Foreskin fibroblast (primary cell): ENCODE measurements at places on chromosomes 16 and 17.

DNA sequence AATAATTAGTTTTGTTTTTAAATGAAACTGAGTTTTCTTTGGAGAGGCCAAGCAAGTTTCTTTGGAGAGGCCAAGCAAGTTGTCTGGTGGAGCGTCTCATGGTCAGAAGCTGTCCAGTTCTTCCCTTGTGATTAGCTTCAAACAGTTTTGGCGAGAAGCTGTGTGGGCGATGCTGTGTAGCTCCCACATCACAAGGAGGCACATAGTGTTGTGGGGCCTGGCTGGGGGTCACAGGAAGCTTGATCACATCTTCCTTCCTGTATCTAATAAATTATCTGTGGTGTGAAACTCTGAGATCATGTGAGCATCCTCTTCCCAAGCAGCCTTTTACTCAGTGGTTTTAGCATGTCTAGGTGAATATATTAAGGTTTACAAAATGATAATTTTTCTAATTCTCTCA is 33.9 kb downstream of the SPECC1 start:
- no peak for DNase-seq

DNA sequence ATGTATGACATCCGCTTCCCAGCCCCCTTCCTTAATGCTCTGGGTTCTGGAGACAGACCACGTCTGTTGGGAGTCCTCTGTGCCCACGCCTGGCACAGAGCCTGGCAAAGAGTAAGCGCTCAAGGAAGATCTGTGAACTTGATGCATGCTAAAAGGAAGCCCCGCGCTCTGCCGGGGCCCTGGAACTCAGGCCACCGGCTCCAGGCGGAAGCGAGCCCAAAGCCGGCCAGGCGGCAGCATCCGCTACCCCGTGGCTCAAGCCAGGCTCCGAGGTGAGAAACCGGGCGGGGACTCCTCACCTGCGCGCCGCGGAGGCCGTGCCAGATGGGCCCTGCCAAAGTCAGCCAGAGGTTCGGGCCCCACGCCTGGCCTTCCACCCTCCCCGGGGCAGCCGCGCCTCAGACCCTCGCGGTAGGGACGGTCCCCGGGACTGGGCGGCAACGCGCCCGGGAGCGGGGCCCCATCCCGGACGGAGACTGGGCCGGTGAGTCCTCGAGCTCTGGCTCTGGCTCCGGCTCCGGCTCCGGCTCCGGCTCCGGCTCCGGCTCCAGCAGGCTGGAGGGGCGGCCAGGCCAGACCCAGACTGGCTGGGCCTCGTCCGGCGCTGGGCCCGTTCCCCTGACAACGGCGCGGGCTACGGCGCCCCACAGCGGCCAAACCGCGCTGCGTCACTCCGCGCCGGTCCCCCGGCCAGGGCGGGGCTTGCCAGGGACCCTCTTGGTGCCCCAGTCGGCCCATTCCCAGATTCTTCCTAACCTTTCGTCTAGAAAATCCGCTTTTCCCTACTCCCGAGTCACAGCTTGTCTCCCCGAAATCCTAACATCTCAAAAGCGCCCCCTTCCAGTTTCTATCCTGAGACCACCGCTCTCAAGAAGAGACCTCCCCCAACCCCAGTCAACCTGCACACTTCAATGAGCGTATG is at the start of gene ZDHHC1:
TSS of gene ZDHHC1 (minus strand) at position 606 of the 922 bp plus-strand sequence. CDS start 8,702 bp downstream, outside the sequence.
- DNase-seq, result peak; percentile 90

DNA sequence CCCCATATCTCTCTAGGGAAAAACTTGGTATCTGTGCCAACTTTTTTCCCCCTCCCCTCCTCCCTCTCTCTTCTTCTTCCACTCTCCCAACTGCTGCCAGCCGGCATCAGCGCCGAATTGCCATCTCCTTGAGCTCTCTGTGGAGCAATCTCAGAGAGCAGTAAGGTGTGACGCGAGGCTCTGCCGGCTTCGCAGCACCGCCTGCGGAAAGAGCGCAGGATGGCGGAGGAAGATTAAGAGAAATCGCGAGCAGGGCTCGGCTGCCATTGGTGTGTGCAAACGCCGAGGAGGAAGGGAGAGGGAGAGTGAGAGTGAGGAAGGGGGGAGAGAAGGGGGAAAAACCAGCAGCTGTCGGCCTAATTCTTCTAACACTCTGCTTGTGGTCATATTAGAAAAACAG is 44.2 kb downstream of the NEUROD2 start:
- no peak for DNase-seq

DNA sequence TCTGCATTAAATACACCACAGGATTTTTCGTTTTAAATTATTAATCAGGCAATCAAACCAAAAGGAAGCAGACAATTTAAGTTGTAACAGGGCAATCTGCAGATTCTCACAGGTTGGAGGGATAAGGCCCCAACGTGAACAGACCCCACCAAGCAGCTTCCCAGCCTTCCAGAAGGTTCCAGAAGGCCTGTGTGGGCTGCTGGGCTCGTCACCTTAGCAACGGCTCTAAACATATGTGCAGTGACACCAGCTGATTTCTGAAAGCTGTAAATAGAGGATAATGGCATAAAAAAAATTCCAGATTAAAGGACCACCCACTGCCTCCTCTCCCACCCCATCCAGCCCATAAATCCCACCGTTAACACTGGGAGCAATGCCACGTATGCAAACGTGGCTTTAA is 123.8 kb downstream of the ZNF778 start:
- no peak for DNase-seq

DNA sequence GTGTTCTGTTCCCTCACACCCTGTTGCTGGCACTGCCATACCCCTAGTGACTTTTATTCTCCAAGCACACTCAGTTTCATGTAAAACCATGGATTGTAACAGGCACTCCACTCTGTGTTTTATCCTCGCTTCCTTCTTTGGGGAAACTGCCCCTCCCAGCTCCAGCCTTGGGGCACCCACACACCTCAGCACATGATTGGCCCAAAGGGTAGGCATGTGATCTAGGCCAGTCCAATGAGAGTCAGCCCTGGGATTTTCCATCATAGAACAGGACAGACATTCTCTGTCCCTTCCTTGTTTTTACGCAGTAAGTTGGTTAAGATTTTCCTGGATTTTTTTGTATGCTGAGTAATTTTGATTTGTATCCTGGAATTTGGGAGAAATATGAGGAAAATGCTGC is 115.4 kb downstream of the C16orf95 start:
- DNase-seq, result no peak

GRCh38 chr17:9533441-9533840 is 42.2 kb downstream of the STX8 start:
- no peak for DNase-seq

- peak; percentile 2 for DNase-seq
Measured at GRCh38 chr16:83390759-83391158, 417.0 kb upstream of the HSBP1 start.

DNA sequence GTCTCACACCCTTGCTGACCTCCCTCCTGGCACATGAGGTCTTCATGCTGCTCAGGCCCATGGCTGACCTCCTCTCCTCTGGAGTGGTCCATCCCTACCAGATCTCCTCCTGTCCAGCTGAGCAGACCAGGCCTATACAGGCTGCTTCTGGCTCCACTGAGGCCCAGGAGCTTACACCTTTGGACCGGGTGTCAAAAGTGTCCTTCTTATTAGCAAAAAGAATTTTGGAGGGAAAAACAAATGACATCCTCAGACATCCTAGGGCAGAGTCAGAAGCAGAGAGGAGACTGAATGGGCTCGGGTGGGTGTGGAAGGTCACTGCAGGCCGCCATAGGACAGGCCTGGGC is 38.1 kb downstream of the WSB1 start:
- no peak for DNase-seq

DNA sequence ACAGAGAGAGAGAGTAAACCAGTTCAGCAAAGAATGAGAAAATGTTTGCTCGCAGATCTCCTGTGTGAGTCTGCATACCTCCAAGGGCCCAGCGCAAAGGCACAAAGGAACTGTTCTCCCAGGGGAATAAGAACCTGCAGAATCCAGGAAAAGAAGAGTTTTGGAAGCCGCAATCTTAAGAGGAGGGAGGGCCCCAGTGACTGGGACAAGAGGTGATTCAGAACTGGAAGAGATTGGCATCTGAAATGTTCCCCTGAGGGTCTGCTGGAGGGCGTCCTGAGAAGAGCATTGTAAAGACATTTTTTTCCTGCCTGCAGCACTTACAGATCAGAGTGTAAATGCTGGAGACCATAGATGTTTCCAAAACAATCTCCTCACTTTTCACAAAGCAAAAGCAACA is 6.1 kb downstream of the ATMIN start:
- no peak for DNase-seq

DNA sequence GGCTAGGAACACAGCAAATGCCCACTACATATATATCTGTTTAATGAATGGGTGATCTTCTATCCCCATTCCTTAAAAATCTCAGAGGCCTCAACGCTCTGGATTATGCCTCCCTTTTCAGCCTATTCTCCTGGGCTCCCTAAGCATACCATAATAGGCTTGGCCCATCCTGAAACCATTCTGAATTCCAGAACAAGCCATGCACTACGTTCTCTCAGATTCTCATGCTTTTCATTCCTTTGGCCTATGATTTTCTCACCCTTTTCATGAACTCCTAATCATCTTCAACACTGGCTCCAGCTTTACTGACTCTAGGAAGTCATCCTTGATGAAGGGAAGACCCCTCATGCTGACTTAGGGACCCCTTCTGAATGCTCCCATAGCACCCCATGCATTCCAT is 71.1 kb downstream of the RPGRIP1L start:
- no peak for DNase-seq

GRCh38 chr17:42653179-42654124 is 5.6 kb upstream of the TUBG2 start:
- DNase-seq, result peak; percentile 63

- no peak for DNase-seq
Measured at GRCh38 chr17:58410714-58411407, 6.5 kb downstream of the RNF43 start.

GRCh38 chr17:8056232-8056975 is 17.5 kb downstream of the ALOX15B start:
- DNase-seq, result no peak

- no peak for DNase-seq
Measured at GRCh38 chr16:3192476-3193019, 4.5 kb downstream of the OR1F1 start.

DNA sequence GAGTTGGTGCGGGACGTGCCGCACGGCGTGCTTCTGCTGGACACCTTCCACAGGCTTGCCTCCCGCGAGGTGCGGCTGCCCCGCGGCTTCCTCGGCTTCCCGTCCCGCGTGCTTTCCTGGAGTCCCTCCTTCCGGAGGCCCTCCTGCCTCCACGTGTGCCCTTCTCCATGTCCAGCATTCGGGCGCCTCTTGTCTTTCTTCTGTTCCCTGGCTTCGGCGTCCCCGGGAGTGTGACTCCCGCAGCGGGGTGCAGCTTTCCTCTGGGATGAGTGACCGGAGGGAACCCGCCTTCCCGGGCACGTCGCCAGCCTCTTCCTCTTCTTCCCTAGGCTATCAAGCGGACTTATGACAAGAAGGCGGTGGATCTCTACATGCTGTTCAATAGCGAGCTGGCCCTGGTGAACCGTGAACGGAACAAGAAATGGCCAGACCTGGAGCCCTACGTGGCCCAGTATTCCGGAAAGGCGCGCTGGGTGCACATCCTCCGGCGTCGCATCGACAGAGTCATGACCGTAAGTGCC is 23.0 kb downstream of the DNAH2 start:
- no peak for DNase-seq

DNA sequence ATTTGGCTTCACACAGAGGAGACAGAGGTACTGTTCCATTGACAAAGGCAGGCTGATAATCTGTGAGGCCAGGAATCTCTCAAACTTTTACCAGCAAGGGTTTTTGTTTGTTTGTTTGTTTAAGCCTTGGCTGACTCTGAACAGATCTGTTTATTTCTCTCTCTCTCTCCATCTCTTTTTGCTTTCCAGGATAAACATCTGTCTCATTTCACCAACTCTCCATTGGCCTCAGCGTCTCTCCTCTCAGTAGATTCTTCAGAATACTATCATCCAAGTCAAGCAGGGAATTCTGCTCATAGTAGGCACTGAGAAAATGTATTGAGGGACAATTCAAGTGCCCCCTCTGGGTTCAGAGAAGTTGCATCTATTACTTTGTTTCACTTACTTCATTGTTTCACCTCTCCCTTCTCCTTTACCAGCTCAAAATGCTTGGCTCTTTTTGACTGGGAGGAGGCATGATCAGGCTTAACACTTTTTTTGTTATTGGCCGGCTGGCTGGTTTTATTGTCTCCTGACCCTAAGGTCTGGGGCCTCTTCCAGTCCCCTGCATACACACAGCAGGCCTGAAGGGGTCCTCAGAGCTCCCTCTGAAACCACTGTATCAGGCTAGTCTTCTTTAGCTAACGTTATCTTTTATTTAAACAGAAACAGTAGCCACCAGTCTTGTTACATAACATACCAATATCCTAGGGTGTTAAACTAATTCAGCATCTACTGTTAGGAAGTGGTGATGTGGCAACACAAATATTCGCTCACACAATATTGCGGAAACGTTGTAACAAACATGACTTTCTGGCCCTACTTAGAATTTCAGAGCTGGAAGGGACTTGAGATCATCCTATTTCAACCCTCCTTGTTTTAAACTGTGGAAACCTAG is 2.0 kb upstream of the YPEL2 start:
- DNase-seq, result peak; percentile 75

- DNase-seq, result no peak
Measured at GRCh38 chr17:65973237-65973636, 218.7 kb downstream of the CEP112 start.

DNA sequence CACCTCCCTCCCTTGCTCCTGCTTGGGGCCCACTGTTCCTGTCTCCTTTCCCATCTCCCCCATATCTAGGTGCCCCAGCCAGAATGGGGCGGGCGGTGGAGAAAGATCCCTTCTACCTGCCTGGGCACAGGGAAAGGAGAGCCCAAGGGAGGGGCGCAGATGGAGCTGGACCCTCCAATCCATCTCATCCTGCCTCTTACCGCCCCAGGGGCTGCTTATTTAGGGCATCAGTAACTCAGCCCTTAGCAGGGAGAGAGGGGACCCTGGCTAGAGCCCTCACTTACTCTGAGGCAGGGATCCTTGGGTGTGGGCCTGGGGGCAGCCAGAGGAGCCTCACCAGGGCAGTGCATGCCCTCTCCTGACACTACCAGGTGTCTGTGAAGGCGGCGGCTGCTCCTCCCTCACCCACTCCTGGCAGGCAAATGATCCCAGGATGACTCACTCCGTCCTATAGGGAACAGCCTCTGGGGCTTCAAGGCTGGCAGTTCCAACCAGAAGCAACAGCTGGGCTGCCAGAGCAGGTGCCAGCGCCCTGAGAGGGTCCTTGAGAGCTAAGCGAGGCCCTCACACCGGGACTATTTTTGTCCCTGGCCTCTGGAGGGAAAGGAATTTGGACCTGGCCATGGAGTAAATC is 16.3 kb upstream of the BCAR1 start:
- DNase-seq, result peak; percentile 80

DNA sequence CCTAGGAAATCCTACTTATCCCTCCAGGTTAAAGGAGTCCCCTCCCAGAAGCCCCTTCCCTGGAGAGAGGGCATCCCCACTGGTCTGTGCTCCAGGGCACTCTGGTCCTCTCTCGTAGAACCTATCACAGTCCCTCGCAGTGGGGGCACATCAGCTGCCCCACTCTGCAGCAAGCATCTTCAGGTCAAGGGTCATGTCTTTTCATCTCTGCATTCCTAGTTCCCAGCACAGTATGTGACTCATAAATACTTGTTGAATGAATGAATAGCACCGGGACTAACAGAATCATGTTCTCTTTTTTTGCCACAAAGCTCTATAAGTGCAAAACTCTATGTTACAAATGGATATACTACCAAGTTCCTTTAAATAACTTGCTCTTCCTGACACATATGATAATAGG is 36.0 kb downstream of the RNF157 start:
- DNase-seq, result peak; percentile 72

GRCh38 chr17:77257169-77257568 is 116.4 kb downstream of the SEC14L1 start:
- no peak for DNase-seq
